ENCODE measurements at places on chromosomes 16 and 17.

GRCh38 chr16:72886346-72886974, 161.5 kb downstream of the ZFHX3 start:
- no peak for DNase-seq

DNA sequence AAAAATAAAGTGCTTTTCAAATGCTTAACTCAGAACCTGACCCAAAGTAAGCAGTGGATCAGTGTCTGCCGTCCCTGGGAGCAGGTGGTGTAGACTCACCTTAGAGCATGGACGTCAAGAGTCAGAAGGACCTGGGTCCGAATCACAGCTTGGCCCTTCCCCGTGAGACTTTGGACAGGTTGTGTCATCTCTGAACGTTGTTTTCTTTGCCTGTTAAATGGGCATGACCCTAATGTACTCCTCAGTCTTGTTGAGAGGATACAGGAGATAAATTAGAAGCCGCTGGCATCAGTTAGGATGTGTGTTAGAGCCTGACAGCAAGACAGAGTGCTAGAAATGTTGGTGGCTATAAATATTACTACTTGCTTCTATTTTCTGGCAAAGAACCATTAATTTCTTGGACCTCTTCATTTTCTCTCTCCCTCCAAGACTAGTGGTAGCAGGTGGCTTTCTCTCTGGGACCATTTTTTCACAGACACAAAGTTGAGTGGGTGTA, 68.8 kb downstream of the RAB11FIP4 start:
- no peak for DNase-seq

DNA sequence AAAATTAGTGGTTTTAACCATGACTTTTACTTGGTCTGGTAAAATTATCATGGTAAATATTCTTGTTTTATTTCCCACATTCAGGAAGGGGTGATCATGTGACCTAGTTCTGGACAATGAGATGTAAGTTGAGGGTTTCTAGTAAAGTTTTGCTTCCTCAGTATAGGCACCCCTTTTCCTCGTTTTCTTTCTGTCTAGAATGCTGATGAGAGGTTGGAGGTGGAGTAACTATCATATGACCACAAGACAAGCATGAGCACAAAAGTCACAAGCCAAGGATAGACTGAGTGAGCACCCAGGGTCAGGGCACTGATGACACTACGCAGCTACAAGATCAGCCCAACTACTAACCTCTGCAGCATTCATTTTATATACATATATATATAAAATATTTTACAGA, 53.9 kb downstream of the MYO1D start:
- DNase-seq, result no peak

- DNase-seq, result peak; percentile 39
Measured at GRCh38 chr17:1487939-1488825, 4.3 kb downstream of the MYO1C start.

GRCh38 chr17:18257268-18257981, 1.1 kb downstream of the FLII start:
- DNase-seq, result peak; percentile 13

GRCh38 chr17:73410586-73411312, 98.9 kb upstream of the CDC42EP4 start:
- DNase-seq, result no peak

- no peak for DNase-seq
Measured at GRCh38 chr17:67867591-67867990, 42.3 kb downstream of the BPTF start.

GRCh38 chr16:48525201-48526057, 84.6 kb downstream of the N4BP1 start:
- no peak for DNase-seq

GRCh38 chr16:7397901-7398300, 65.3 kb downstream of the RBFOX1 start:
- no peak for DNase-seq

GRCh38 chr17:82860606-82861392, 21.0 kb upstream of the ZNF750 start:
- no peak for DNase-seq

DNA sequence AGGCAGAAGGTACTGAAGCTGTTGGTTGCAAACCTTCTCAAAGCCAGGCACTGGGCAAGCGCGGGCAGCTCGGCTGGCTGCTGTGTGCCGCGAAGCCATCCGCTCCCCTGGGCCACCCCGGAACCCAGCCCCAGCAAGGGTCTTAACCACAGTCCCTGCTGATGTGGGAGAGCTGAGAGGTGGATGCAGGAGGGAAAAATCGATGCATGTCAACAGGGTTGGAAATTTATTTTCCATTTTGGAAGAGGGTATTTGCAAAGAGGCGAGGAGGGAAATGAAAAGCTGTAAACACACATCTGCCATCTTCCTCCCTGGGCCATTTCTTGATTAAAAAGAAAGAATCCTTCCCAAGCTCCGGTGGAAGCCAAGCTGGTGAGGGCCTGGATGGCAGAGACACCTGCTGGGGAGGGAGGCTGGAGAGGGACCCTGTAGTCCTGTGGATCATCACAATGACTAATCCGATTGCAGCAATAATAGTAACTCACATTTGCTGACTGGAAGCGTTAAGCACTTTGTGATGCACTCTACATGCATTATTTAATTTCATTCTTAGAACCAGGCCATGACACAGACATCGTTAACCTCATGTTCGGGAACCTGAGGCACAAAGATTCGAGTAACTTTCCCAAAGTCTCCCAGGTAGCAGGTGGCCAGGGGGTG, 13.9 kb upstream of the TBX2 start:
- DNase-seq, result no peak

- DNase-seq, result no peak
Measured at GRCh38 chr17:41672153-41672552, 16.5 kb upstream of the EIF1 start.

- DNase-seq, result no peak
Measured at GRCh38 chr17:15891318-15891717, 53.6 kb upstream of the ADORA2B start.

DNA sequence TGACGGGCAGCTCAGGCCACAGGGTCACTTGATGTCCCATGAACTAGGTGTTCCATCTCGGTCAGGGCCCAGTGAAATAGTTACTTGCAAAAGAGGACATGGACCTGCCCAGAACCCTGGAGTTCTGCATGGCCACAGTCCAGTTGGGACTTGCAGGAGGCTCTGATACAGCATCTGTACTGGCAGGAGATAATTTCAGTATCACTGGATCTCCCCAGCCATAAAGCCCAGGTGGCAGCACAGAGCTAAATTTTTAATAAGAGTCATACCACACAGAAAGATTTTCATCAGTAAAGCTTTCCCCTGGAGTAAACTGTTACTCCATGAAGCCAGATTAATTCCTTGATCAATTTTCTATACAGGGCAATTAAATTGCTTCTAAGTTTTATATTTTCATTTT, 18.0 kb upstream of the SLC16A5 start:
- DNase-seq, result no peak

DNA sequence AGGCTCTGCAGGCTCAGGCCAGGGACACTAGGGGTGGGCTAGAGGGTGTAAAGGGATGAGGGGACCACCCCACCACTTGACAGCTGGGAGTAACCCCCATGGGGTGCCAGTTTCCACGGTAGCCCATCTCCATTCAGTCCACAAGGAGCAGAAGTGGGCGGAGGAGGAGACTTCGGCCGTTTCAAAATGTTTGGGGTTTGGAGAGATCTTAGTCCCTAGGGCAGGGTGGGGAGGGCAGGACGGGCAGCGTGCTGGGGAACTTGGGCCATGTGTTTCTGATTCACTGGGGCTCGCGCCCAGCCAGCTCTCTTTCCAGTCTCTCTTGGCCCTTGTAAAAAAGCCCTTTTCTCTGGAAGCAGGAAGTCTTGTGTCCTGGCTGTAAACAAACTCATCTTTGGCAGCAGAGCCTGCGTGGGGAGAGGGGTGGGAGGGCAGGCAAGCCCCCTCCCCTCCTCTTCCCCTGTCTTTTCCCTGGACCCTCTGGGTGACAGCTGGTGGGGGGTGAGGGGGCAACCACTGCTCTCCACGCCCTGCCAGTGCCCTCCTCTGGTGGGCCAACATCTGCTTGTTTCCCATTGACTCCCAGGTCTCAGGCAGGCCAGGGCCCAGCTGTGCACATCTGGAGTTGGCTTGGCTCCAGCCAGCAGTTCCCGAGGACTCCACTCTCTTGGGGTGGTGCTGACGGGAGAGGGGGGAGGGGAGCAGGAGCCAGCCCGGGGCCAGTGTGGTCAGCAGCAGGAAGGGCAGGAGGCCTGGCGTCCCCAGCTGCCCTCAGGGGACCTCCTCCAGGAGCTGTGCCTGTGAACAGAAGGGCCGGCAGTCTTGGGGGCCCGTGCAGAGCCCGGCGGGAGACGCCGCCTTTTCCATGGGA, 8.1 kb downstream of the CYGB start:
- DNase-seq, result no peak

DNA sequence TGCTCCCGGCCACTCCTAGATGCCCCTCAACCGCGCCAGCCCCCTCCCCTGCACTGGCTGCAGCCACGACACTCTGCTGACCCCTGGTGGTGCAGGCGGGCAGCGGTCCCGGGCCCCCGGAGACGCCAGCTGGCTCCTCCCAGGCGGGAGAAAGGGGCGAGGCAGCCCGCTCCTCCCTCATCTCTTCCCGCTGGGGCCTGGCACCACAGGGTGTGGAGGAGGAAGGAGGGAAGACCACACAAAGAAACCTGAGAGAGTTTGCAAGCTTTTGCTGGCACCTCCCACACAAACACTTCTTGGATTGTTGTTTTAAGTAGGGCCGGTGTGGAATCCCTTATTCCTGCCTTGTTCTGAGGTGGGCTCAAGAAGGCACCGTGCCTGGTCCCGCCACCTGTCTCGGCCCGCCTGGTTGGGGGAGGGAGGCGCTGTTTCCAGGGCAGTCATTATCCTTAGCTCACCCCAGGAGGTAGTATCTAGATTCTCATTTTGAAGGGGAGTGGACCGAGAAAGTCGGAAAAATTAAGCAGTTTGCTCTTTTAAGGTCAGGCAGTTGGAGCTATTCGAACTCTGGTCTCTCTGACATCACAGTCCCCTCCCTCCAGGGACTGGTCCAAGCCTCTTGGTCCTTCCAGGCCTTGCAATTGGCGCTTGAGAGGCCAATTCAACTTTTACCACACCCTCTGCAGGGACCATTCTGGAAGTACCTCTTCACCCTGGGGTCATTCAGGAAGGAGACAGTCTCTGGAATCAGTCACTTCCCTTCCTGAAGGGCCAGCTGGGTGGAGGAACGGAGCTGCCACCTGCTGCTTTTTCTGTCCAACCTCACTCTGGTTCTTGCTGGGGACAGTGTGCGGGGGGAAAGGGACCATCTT, 959 bp upstream of the ANKRD13B start:
- DNase-seq, result peak; percentile 68

DNA sequence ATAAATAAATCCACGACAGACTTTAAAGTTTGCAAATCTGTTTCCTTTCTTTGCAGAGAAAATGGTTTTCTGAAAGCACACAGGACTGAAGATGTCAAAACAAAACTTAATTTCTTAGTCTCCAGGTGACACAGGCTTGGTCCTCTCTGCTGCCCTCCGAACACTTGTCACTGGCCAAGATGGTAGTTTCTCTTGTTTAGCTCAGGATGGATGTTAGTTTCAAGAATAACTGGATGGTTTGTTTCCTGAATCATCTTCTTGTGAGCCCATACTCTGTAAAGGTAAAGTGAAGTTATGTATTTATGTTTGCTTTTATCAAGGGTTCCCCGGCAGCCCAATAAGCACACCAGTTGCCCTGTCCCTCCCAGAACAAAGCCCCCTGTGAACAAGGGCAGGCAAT, 9.9 kb upstream of the FLCN start:
- no peak for DNase-seq

DNA sequence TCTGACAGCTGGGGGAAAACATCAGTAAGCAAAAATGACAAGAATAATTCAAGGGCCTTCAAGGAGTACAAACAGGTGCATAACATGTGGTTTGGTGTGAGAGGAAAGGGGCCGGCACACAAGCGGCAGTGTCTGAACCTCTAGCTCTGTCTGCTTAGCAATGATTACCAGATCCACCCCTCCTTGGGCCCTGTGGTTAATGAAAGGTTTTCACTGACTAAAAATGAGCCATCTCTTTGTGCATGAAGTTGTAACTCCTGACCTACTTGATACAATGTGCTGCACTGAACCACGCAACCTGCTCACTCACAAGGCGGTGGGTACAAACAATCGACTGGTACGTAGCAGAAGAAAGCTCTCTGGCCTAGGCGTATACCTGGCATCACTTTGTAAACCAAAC, 15.1 kb downstream of the FAM117A start:
- DNase-seq, result peak; percentile 90

GRCh38 chr17:2837147-2837561, 40.9 kb downstream of the RAP1GAP2 start:
- DNase-seq, result peak; percentile 53

GRCh38 chr16:29315046-29315445, 91.5 kb downstream of the NPIPB11 start:
- DNase-seq, result no peak

DNA sequence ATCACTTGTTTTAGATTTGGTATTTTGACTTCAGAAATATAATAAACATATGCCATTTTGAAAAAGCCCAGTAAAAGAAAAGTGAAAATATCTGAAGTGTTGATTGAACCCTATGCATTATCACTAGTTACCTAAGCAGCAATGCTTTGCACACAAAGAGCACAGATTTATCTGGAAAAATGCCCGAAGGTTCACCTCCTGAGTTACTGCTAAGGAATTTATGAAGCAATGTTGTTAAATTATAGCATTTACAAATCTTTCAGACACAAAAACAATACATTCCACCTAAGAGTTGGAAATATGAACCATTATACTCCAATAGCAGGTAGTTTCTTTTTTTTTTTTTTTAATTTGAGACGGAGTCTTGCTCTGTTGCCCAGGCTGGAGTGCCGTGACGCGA, 38.9 kb upstream of the GHDC start:
- no peak for DNase-seq

DNA sequence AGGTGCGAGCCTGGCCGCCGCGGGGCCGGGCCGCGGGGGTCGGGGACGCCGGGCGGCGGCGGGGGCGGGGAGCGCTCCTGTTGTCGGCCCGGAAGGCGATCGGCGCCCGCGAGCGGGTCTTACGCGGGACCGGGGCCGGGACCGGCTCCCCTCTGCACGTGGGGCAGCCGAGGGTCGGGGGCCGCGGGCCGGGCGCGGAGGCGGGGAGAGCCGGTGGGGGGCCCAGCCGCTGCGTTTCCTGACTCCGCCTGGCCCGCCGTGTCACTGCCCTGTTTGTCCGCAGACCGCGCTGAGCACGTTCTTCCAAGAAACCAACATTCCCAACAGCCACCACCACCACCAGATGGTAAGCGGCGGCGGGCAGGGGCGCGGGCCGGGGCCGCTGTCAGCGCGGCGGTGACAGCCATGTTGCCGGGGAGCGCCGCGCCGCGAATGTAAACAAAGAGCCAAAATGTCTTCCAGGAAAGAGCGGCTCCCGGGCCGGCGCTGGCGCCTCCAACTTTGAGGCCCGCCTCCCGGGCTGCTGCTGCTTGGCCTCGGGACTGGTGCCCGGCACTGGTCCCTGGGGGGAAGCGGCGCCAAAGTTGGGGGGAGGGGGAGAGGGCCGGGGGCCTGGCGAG, 586 bp downstream of the UBALD2 start:
- peak; percentile 46 for DNase-seq

- peak; percentile 82 for DNase-seq
Measured at GRCh38 chr16:50681021-50681885, at the start of gene SNX20. Gene SNX20 (minus strand): TSS chr16:50681312. CDS start chr16:50677526, 3,786 bp downstream.

- DNase-seq, result no peak
Measured at GRCh38 chr16:63302811-63303210, 1266.6 kb upstream of the CDH8 start.

- DNase-seq, result peak; percentile 81
Measured at GRCh38 chr16:30186782-30187555, 3.6 kb downstream of the CORO1A start.
